ENCODE measurements at places on chromosomes 7 and 10. TPM values are rescaled to one million over a fixed set of nuclear protein-coding genes. Genes with fewer than 3 reads are reported as not detected.

The SH2D4B gene
- not detected for total RNA-seq

The CXCL12 gene
- total RNA-seq: 0.20 TPM

The ZNF853 gene
- not detected for total RNA-seq

The TIMM23 gene
- total RNA-seq: 56.7 TPM

The CDH23 gene
- total RNA-seq: 0.20 TPM

The GJC3 gene
- total RNA-seq: 0.20 TPM

The NKX1-2 gene
- total RNA-seq: not detected

The GHITM gene
- 143 TPM for total RNA-seq

The SPDYE11 gene
- total RNA-seq: not detected

The IFRD1 gene
- 29.0 TPM for total RNA-seq

The VSTM2A gene
- total RNA-seq: not detected

The TMEM196 gene
- not detected for total RNA-seq

The TMEM270 gene
- not detected for total RNA-seq

The HPS1 gene
- 38.2 TPM for total RNA-seq

The SUN3 gene
- total RNA-seq: not detected

The OR2A12 gene
- not detected for total RNA-seq

The GNAT3 gene
- not detected for total RNA-seq

The SFTPD gene
- not detected for total RNA-seq

The HHEX gene
- total RNA-seq: not detected

The TDRD1 gene
- 3.3 TPM for total RNA-seq

The LIPJ gene
- total RNA-seq: 0.73 TPM

The ANLN gene
- total RNA-seq: 173 TPM

The PTPRZ1 gene
- total RNA-seq: not detected

The PRKAR2B gene
- total RNA-seq: 1.8 TPM

The ADCYAP1R1 gene
- total RNA-seq: 3.1 TPM

The FKBP6 gene
- total RNA-seq: not detected

The ADCY1 gene
- 1.1 TPM for total RNA-seq
